ENCODE measurements at places on chromosomes 16 and 17.

DNA sequence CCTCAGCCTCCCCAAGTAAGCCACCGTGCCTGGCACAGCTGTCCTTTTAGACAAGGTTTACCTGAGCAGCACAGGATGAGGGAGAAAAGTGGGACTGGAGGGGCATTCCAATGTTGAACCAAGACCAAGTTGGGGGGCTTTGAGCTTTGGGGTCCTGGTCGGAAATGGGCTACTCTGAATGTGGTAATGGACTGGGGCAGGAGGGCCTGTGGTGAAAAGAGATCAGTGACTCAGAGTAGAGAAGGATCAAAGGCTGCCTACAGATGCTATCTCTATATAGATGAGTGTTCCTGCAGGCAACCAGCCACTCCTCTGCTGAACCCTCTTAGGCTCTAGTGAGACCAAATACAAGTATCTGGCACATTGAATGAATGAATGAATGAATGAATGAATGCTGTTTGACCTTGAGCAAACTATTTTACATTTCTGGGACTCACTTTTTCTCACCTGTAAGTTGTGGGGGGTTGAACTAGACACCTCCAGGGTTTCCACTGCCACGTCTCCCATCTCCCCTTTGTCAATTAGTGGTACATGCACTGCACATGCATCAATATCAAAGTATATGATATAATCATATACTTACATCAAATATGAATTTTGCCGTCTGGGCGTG, 26.3 kb upstream of the ETV4 start:
- no peak for DNase-seq

DNA sequence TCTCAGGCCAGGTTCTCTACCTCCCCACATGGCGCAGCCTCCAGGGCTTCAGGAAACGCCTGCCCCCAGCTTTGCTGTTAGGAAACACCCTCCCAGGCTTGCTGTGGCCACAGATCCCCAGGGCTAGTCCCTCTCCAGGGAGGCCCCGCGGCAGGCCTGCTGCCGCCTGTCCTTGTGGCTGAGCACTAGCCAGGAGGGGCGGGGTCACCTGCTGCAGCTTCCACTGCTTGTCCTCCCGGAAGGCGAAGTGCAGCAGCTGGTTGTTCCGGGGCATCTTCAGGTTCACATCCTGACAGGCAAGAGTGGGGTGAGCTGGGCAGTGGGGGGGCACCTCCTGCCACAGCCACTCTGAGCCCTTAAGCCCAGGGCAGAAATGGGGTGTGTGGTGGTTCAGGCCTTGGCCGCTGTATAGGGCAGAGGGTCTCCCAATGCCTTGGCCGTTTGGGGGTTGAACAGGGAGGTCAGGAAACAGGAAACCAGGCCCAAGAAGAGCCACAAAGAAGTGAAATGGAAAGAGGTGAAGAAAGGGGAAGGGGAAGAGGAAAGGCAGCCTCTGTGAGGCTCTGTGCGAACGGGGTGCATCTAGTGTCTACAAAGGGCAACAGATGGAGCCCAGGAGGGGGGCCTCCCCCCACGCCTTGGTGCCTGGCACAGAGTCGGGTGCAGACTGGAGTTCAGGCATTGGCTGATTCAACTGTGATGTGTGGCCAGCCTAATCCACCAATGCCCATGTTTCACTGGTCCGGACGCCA, 2.0 kb downstream of the ROGDI start:
- DNase-seq: peak; percentile 72

- no peak for DNase-seq
These were observed 115.3 kb downstream of the OR1D5 start for GRCh38 chr17:2947996-2948550.

- no peak for DNase-seq
These were observed 11.3 kb upstream of the PHOSPHO1 start for GRCh38 chr17:49241692-49242397.

DNA sequence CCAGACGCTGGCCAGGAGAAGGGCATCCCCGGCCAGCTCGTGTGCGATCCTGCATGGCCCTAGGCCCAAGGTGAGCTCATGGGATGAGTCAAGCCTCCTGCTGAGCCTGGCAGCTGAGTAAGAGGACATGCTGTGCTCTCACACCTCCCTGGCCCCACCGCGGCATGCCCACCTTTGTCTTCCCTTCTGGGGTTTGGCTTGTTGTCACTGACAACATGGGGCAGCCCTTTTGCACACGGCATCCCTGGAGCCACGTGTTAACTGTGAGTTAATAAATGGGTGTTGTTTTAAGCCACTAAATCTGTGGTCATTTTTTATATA, 8.9 kb upstream of the TNS4 start:
- no peak for DNase-seq
